ENCODE measurements at places on chromosomes 3 and 15.

GRCh38 chr3:152524198-152525140 is 255.7 kb downstream of the MBNL1 start:
- DNase-seq = peak; percentile 61

- no peak for DNase-seq
Observed at GRCh38 chr3:37742574-37743212, 119.0 kb upstream of the CTDSPL start.

DNA sequence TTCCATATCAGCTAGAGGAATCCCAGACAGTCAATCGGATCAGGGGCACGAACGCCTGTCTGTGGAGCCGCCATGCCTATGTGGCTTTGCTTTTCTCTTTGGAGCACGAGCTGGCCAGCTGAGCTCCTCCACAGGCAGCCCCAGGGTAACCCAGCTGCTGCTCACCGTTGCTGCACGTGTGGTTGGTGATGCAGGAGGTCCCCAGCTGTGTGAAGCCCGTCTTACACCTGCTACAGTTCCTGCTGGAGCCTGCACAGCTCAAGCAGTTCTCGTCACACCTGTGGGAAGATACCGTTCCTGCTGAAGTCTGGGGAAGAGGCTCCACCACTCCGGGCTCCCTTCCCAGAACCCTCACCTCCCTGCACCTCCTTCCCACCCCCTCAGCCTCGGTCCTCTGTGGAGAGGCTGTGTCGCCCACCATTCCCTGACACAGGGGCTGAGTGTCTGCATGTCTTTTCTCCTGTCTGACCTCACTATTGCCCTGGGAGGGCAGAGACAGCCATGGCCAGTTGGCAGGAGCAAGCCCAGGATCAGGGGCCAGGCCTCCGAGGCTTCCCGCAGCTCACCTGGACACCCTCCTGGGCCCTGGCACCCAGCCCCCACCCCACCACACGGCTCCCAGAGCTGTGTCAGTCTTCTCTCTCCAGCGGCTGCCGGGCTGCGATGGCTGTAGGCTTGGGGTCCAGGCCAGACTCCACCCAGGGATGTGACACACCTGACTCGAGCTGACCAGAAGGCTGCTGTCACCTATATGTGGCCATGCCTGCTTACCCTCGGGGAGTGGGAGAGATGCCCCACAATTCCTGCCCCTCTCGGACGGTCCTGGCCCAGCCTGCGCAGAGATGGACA is 12.2 kb upstream of the SNRPA1 start:
- DNase-seq = no peak

DNA sequence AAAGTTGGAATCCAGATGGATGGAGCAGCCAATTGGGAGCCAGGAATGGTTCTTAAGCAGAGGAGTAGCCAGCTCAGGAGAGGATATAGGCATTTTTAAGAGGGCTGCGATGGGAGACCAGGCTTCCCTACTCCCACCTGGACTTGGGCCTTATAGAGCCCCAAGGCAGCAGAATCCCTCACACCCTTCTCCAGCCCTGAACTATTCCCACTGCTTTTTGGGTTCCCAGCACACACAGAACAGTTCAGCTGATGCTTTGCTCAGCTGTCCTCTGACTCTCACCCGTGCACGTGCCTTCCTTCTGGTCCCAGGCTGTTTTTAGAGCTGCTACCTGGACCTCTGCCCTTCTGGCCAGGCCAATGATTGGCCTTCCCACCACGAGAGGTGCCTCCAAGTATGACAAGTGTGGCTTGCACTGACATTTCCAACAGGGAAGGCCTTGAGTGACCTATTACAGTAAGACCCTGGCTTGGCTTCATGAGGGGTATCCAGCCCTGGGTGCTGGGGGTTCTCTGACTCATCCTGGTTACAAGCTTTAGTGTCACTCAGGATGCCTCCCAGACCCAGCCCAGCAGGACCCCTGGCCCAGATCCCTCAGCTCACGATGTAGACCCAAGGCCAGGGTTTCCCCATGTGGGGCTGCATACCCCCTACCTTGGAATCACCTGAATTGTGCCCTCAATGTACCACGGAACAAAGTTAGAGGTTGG is 25.2 kb downstream of the NOX5 start:
- DNase-seq = no peak

DNA sequence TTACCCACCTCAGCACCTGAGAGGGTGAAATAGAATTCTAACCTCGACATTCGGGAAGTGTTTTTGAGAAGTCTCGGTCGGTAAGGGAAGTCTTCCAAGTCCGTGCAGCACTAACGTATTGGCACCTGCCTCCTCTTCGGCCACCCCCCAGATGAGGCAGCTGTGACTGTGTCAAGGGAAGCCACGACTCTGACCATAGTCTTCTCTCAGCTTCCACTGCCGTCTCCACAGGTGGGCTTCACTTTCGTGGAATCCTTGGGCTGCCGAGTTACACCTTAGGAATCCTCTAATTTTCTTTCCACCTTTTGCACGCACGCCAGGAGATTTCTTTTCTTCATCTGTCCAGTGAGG is 775 bp downstream of the CCNDBP1 start:
- DNase-seq = no peak

- peak; percentile 25 for DNase-seq
Observed at GRCh38 chr15:45199136-45199810, 11.5 kb upstream of the SHF start.

DNA sequence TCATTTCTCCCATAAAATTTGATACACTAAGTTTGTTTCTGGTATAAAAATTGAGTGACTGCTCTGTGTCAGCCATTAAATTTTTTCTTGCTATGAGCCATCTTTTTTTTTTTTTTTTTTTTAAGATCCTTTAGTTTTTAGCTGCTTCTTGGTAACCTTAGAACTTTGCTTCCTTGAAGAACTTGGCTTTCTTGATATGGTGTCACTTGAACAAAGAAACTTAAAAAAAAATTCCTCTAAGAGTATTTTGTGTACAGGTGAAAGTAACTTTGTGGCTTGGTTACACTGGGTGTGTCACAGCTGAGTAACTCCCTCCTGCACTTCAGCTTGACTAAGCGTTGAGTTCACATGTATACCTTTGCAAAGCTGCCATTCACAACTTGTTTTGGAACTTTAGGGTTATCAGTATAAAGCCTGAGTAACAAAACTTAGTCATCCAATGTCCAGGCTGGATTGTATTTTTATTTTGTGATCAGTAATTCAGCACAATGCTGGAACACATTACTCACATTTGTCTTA is 6.5 kb downstream of the CHD2 start:
- peak; percentile 87 for DNase-seq

DNA sequence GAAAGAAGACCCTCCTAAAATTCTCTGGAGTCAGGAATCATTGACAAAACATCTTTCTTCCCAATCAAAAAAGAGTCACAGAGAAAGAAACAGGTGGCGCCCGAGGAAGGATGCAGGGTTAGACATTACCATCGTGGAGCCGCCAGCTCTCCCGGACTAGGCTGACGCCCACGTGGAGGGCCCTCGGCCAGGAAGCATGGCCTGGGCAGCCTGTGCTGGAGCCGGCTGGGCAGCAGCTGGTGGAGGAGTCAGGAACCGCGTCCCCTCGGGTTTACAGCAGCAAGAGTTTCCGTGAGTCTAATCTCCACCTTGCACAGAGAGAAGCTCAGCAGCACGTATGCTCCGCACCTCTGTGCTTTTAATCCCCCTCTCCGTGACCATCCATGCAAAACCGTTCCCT is 533.7 kb upstream of the ATP11B start:
- no peak for DNase-seq

DNA sequence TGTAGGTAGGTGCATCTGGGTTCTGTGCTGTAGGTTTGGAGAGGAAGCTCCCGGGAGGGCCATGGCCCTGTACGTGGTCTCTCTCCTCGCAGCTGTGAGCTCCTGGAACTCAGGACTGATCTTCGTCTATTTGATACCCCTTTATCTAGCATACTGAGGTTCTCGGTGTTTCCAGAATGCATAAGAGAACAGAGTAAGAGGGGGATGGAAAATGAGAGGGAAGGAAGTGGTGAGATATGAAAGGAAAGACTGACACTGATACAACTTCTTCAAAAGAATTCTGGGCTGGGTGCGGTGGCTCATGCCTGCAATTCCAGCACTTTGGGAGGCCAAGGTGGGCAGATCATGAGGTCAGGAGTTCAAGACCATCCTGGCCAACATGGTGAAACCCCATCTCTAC is 90.7 kb downstream of the CHRD start:
- DNase-seq = no peak

- DNase-seq = peak; percentile 74
Observed at GRCh38 chr3:23944861-23945662, at the start of gene NR1D2. TSS of gene NR1D2 (plus strand) at chr3:23945286. CDS start at chr3:23945579, 293 bp downstream.
